ENCODE measurements at places on chromosomes 3 and 15.

DNA sequence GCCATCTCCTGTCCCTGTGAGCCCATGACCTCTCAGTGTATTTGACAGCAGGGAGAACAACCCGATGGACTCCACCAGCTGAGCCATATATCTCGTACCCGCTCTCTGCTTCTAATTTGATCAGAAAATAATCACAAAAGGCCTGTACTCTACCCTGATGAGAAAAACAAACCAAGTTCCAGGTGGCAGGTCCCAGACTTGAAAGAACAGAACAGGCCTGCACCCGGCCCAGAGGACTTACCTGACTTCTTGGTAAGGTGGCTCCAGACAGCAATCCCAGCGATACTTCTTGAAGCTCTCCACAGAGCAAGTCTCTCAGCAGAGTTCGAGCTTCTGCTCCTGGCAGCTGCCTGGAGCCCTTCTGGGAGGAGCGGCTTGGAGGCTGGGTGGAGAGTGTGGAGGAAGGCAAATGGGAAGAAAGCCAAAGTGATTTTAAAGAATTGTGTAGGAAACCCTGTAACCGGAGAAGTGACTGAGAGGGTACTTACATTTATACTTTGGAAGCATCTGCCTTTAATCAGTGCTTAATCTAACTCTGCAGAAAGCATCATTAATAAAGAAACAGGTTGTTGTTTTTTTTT, 91.6 kb downstream of the SCN11A start:
- no peak for DNase-seq

DNA sequence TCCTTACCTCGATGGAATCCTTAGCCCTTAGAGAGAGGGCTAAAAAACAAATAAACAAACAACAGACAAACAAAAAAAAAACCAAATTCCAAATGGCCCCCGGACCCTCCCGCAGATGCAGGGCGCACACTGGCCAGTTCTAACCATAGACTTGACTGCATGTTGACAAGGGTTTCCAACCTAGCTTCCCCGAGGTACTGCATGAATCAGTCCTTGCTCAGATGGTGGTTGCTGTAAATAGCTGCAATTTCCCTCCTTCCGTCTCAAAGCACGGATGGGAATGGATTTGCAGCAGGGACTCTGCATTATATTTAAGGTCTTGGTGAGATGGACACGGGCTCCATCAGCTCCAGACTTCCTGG, 162.8 kb downstream of the CD47 start:
- no peak for DNase-seq

GRCh38 chr3:154112146-154112852, 8.9 kb upstream of the ARHGEF26 start:
- DNase-seq = no peak

DNA sequence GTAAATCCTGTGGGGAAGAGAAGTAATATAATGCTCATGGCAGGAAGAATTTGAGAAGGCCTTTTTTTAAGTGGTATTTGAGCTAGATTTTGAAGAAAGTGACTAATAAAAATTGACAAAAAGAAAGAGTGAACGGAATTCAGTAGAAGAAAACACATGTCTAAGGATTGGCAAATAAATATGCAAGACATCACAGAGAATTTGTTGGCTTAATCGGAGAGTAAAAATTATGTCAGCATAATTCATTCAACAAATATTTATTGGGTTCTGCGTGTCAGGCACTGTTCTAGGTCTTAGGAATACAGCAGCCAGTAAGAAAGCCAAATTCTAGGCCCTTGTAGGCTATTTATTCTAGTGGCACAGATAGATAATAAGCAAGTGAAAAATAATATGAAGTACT, 33.6 kb upstream of the LEKR1 start:
- no peak for DNase-seq

- no peak for DNase-seq
Observed at GRCh38 chr3:28299705-28300104, 48.8 kb upstream of the ZCWPW2 start.

DNA sequence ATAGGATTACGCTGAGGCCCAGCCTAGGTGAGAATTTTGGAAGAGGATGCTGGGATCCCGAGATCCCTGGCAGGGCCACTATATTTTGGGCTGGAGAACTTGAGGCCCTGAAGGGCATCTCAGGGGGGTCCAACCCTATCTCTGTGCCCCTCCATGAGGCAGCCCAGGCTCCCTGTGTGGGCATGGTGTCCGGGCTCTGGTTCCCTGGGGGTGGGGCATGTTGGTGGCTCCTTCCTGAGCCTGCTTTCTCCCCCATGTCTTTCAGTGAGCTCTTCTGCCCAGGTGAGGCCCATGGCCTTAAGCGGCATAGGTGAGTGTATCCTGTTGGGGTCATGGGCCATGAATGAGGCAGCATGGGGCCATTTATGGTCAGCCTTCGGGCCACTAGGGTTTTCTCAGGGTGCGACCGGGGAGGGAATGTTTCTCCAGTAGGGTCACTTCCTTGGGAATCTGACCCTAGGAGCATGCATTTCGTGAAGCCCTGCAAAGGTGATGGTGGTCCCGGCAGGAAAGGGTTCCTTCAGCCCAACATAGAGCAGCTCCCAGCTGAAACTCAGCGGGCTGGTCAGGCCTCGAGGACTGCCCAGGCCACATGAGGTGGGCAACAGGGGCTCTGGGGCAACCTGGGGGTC, 191.3 kb downstream of the UBE3A start:
- peak; percentile 8 for DNase-seq

DNA sequence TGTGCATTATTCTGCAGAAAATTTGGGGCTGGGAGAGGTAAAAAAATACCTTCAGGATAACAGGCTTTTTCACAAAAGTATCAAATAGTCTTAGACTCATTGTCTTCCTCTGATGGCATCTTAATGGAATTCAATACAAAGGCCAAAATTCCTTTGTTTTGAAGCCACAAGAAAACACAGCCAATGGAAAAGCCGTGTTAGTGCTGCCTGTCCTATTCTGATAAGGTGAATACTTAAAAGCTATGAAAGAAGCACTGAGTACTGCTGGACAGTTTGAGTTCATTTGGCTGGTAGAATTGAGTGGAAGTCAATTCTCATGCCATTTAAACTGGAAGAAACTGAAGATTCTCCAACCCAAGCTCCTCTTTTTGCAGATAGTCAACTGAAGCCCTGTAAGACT, 395.3 kb upstream of the TPRG1 start:
- no peak for DNase-seq

- no peak for DNase-seq
Observed at GRCh38 chr3:66642019-66642418, 141.2 kb upstream of the LRIG1 start.

- no peak for DNase-seq
Observed at GRCh38 chr3:57007521-57008460, 52.7 kb upstream of the SPATA12 start.

DNA sequence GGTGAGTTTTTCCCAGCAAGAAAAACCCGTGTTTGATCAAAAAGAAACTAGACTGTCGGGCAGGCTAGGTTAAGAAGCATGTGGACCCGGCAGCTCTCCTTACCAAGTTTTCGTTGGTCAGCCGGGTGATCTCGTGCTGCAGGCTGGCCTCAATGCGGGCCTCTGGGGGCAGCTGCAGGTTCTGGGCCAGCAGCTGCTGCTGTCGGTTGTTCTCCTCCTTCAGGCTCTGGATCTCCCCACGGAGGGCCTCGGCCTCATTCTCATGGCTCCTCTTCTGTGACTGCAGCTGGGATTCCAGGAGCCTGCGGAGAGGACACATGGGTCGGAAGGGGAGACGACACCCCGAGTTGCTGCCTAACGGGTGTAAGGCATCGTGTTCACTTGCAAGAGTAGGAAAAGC, 44.5 kb upstream of the MYO5C start:
- DNase-seq = no peak

- peak; percentile 75 for DNase-seq
Observed at GRCh38 chr15:63560741-63561448, 36.3 kb upstream of the FBXL22 start.

GRCh38 chr15:63839722-63840121, 6.0 kb upstream of the HERC1 start:
- no peak for DNase-seq

DNA sequence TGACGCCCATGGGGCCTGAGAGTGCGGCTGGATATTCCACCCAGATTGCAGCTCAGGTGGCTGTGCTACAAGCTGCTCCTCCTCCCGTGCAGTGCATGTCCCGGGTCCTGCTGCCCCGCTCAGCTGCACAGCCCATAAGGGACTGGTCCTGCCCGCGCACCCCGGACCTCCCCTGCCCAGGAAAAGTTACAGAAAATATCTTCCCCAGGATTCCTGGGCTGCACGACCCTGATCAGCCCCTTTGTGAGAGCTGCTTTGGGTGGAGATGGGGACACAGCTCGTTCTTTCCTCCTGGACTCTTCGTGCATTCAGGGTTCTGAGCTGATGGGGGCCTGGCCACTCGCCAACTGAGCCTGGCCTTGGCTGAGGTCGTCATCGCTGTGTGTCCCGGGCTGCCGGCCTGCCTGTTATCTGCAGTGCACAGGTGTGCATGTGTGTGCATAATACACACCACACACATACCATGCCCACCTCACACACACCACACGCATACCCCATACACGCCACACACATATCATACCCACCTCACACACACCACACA, 28.8 kb downstream of the APBA2 start:
- DNase-seq = no peak
